ENCODE measurements at places on chromosomes 4 and X.

GRCh38 chr4:66071911-66072310, 401.6 kb upstream of the EPHA5 start:
- DNase-seq: no peak

GRCh38 chr4:142405695-142406498, 440.2 kb downstream of the INPP4B start:
- DNase-seq: no peak

DNA sequence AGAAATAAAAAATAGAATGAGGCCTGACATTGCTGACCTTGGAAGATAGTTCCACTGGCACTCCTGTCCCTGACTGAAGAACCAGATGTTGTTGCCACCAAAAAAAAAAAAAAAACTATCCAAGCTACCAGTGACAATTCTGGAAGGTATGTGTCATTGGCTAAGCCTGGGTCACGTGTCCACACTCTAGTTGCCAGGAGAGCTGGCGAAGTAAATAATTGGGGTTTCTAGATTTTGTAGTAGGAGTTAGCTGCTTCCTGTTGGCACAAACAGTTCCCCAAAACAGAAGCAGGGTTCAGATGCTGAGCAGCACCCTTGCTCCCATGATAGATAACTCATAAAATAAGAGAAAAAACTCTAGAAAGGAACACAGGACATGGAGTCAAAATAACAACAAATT, 20.5 kb downstream of the MND1 start:
- no peak for DNase-seq

GRCh38 chrX:107978707-107979307, 3.4 kb downstream of the TEX13B start:
- DNase-seq: no peak

DNA sequence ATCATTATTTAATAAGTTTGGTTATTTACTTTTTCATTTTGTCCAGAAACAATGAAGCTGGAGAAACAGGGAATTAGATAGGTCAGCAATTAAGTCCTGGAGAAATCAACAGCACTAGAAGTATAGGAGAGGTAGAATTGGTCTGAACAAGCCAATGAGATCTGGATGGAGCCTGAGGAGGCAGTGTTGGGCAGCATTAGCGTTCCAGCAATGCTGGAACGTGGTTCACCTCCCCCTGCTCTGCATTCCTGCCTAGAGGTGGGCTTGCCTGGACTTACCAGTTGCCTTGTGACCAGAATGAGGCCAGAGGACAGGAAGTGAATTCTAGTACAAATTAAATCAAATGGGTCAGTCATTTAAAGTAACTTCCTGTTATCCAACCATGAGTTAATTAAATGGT, 4.6 kb downstream of the RASSF6 start:
- no peak for DNase-seq

DNA sequence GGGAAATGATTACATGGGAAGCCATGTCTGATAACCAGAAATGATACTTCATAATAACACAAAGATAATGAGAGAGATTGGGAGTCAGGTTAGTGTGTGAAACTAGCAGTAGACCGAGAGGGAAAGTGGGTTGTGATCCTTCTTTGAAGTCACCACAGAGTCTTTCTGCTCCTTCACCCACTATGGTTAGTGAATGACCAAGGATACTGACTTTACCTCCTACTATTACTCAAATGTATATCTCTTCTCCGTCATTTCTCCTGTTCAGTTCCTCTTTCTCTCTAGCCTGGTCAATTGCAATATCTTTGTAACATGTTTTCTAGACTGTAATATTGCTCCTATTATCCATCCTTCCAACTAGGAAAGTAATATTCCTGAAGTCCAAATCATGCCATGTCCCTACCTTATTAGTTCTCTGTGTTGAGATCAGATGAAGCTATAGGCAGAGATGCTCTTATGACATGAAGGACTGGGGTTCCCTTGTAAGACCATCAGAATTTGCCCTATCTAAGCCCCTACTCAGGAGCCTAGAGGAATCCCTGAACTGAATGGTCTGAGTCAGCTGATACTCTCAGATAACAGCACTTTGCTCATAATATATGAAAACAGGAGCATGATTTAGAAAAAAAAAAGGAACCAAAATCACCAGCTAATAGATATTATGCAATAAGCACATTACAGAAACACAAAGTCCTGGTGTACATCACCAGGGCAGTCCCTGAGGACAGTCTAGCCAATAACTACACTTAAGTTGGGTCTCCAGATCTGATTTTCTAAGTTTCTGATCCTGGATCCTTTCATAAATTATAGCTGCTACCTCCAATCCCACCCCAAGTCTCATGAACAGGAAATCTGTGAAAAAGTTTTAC, 81.2 kb downstream of the SHROOM3 start:
- DNase-seq: no peak
